ENCODE measurements at places on chromosomes 7 and 10.

GRCh38 chr7:137760111-137760510 is 86.7 kb downstream of the DGKI start:
- peak; percentile 93 for DNase-seq

DNA sequence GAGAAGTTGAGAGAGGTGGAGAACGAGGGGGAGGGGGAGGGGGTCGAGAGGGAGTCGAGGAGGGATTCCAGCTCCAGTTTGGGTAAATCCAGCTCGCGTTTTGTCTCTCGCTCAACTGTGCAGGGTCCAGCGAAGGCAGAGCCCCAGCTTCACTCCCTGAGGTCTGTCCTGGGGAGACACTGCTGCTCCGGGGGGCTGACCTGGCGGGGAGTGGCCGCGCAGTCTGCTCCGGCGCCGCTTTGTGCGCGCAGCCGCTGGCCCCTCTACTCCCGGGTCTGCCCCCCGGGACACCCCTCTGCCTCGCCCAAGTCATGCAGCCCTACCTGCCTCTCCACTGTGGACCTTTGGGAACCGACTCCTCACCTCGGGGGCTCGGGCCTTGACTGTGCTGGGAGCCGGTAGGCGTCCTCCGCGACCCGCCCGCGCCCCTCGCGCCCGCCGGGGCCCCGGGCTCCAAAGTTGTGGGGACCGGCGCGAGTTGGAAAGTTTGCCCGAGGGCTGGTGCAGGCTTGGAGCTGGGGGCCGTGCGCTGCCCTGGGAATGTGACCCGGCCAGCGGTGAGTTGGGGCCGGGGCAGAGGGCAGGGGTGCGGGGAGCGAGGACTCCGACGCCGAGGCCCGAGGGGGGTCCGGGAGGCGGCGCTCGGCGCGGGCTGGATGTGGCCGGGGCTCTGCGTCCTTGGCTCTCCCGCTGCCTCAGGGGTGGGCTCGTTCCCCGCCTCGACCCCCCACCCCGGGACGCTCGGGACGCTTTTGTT is at the start of gene TET1:
Gene TET1, plus strand, starts transcription at position 152 of the 757 bp plus-strand sequence. CDS start 12,002 bp downstream, outside the sequence.
- peak; percentile 94 for DNase-seq

DNA sequence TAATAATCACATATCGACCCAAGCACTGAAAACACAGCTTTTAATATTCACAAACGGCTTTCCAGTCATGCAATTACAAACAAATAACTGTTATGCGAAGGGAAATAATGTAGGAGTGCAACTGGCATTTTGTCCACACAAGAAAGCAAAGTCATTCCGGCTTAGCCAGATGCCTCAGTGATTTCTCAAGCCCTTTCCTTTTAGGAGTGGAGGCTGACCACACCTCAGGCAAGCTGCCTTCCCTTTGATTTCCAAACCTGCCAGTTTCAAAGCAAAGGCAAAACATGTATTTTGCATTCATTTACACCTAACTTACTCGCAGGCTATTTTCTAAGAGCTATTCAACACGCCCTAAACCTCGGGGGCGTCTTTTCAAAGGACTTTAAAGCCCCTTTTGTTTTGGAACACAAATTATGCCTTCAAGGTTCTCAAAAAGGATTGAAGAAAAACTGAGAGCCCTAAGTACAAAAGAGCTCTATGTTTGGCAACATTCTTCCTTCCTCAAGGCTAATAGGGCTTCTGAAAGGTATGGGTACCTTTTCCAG is 109.6 kb downstream of the CPXM2 start:
- no peak for DNase-seq

DNA sequence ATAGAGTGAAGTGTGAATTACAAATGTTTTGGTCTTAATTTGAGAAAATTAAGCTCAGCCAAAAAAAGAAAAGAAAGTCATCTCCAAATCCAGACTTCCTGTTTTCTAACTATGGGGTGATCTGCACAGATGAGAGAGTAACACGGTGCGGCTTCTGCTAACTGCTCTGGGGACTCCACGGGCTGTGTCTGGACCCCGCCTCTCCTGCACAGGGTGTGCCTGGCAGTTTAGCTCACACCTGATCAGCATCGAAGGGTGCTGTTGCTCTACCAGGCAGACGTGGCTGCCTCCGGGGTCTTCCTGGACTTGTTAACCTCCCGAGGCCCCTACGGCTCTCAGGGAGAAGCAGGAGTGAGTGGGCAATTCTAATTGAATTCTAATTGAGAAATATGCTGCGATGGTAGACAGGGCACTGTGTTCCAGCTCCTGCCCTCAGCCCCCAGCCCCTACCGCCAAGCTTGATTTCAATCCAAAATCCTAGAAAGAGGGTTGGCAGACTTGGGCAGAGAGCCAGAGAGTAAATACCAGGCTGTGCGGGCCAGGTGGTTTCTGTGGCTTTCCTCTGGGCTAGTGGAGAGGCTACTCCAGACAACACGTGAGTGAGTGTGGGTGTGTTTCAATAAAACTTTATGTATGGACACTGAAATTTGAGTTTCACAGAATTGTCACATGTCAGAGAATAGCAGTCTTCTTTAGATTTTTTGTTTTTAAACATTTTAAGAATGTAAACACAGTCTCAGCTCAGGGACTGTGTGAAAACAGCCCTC is 13.4 kb downstream of the SHH start:
- no peak for DNase-seq

DNA sequence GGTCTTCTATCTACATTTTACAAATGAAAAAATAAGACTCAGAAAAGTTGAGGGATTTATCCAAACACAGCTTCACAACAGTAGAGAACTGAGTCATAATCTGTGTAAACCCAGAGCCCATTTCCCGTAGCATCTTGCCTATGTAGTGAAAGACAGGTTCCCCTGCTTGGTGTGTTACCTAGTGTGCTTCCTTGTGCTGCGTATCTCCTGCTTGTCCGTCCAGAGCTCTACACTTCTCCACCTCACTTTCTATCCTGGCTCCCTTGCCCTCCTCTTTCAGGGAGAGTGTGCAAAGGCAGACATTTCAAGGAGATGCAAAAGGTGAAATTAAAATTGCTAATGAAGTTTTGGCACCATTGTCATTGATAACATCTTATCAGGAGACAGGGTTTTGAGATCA is 1.4 kb upstream of the ASNS start:
- peak; percentile 67 for DNase-seq

GRCh38 chr7:110156511-110156910 is 934.4 kb upstream of the LRRN3 start:
- peak; percentile 2 for DNase-seq

DNA sequence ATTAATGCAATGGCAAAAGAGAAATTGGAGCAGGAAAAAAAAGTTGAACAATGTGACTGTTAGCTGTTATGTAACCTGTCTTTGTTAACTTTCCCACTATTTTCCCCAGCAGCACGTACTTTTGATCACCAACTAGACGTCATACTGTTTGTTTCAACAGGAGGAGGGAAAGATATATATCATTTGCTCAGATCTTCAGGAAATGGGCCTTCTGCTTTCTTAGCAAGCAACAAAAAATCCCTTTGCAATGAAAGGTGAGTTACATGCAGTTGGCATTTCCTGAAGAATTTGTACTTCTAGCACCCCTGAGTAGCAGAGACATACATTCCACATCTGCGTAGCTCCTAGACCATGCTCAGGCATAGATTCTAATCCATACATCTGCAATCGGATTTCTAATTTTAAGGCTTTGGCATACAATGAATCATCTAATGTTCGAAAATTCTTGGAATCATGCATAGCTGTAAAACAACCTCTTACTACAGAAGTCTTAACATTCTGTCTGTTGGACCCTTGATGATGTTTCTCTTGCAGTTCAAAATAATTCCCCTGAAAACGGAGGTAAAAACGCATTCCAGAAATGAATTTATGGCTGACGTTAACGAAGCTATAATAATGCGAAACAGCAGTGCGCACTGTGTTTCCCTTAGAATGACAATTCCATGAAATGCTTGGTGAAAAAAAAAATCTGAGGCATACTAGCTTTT is 286.9 kb upstream of the MGMT start:
- DNase-seq = peak; percentile 18

DNA sequence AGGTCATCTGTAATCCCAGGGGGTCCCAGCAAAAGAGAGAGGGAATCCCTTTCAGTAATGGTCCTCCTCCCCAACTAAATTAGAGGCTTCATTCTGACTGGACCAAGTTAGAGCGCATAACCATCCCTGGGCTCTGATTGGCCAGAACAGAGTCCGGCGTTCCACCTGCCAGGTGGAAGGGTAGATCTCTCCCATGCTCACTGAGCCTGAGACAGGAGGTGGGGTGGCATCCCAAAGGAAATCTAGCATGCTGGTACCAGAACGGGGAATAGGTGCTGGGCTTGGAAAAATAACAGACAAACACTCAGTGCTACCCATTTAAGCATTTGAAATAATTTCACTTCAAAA is 21.0 kb upstream of the TSPAN33 start:
- DNase-seq = no peak

DNA sequence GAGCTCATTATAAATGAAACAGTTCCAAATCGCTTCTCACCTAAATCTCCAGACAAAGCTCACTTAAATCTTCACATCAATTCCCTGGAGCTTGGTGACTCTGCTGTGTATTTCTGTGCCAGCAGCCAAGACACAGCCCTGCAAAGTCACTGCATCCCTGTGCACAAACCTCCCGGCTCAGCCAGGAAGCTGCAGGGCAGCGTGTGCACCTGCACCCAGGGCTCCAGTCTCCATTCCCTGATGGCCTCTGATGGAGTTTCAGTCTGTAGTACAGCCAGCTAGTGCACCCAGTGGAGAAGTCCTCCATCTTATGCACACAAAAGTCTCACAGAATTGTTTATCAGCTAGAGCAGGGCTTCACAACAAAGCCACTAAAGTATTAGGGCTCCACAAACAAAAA is 51.1 kb upstream of the PRSS58 start:
- DNase-seq = no peak

DNA sequence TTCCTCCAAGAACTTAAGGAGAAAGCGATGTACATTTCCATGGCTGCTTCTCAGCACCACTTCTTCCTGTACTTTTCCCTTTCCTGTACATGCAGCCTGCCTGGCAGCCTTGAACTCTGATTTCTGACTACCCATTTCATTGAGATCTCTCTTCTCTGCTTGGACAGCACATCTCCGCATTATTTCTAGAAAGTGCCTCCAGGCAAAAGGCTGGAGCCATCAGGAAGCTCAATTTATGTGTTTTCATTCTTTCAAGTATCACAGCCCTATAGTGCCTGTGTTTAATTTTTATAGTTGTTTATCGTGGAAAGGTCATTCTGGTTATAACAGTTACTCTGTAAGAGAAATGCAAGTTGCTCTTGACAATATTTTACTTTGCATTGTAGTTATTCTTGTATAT is 688.0 kb upstream of the ANKRD30A start:
- DNase-seq = no peak

DNA sequence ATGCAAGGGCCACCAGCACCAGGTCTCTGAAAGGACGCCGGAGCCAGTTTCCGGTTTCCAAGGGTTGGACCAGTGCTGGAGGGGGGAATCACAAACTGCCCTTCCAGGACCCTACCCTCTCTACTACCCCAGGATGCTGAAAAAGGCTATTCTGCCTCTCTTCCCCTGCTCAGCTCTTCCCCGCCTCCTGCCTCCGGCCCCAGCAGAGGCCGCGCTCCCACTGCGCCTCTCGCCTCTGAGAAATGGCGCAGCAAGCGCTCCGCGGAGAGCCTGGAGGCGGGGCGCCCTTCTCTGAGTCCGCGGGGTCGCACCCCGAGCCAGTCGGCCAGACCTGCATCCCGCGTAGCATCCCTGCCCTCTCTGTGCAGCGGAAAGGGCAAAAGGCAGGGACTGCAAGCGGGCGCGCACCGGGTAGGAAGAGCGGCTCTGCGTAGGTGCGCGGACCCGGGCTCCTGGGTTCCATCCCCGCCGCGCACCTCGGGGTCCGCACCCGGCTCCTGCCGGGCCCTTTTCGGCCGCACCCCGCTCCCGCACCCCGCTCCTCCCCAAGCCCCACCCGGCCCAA is 476 bp upstream of the RET start:
- DNase-seq = peak; percentile 40

DNA sequence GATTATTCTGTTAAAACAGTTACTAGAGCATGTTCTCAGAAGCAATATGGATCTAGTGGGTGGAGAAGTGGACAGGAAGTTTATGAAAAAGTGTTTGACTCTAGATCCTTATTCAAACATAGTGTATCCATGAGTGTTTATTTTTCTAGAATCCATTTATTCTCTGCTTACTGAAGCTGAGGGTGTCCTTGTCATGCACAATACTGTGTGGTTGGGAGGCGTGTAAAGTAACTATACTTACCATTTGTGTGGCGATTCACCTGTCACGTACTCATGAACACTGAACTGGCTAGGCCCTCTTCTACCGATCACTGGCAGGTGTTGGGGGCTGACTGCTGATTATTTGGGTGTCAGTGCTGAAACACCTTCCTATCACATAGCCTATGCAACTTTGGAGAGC is 74.0 kb downstream of the POU6F2 start:
- DNase-seq = no peak

DNA sequence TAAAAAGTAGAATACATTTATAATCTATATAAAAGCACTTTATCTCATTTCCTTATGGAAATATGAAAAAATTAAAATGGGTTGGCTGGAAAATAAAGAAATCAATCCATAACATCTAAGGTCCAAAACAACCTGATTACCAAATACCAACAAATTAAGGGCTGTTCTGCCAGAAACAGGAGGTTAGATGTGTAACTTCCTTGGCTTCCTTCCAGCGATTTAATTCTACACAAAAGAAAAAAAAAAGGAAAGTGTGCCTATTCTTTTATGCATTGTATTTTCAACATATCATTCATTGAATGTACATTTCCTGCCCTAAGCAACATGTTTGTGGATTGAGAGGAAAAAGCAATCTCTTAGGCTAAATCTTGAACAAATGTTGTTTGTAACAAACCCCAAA is 36.2 kb upstream of the USP6NL start:
- DNase-seq = no peak

DNA sequence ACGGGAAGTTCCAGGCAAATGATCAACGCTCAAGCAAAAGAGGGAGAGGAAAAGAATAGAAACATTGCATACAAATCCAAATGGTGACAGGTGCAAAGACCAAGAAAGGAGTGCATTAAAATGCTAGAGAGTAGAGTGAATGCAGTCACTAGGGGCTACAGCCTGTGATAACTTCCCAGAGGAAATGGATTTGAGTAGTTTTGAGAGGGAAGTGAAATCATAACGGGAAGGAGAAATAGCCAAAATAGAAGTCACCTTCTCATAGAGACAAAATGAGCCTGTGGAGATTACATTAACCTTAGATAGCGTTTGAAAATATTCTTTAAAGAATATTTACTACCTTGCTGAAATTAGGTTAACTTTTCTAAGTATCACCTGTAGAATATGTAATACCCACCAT is 26.5 kb downstream of the NUP42 start:
- DNase-seq = no peak

- no peak for DNase-seq
These were observed 427.7 kb downstream of the LRMDA start for GRCh38 chr10:75859141-75859540.

DNA sequence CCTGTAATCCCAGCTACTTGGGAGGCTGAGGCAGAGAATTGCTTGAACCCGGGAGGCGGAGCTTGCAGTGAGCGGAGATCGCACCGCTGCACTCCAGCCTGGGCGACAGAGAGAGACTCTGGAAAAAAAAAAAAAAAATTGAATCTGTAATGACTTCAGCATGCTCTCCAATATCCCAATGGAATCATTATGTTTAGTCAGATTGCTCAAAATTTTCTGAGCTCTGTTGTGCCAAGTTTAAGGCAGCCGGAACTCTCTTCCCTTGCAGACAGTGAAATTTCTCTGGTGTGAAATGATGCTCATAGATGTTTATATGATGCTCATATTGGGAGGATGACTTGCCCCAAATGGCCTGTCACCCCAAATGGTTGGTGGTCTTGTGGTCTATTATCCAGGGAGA is 180.9 kb downstream of the CTTNBP2 start:
- DNase-seq = no peak
